Stimulated activated CD8-positive, alpha-beta memory T cell treated with anti-CD3 and anti-CD28 coated beads, Interleukin-4, amount 100 ng/mL, for 1 hour (primary cell): ENCODE measurements at places on chromosomes 2 and 18.

- DNase-seq = no peak
Observed at GRCh38 chr2:25286723-25287483, 54.8 kb downstream of the DNMT3A start.

DNA sequence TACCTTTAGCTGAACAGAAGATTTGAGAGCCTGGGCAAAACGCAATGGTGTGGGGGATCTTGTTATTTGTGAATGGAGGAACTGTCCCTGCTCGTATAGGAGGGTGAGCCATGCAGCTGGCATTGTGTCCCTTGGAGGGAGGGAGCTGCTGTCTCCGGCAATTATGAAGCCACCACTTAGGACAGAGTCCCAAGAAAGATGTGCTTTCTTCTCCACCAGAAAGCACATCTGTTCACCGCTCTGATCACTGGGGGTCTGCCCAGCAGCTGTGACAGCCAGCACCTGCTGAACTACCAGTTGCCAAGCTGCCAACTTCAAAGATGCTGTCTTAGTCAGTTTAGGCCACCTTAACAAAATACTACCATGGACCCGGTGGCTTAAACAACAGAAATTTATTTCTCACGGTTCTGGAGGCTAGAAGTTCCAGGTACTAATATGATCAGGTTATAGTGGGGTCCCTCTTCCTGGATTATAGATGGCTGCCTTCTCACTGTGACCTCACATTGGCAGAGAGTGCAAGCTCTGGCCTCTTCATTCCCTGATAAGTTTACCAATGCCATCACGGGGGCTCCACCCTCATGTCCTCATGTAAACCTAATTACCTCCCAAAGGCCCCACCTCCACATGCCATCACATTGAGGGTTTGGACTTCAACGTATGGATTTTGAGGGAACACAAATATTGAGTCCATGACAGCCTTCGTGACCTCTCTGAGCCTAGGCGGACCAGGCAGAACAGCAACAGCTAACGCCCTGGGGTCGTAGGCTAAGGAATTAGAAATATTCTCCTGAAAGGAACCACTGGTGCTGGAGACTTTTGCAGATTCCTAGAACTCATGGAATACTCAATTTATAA is 148.3 kb downstream of the RHBDD1 start:
- no peak for DNase-seq

GRCh38 chr18:73270920-73271634 is 403.3 kb upstream of the NETO1 start:
- DNase-seq = no peak

DNA sequence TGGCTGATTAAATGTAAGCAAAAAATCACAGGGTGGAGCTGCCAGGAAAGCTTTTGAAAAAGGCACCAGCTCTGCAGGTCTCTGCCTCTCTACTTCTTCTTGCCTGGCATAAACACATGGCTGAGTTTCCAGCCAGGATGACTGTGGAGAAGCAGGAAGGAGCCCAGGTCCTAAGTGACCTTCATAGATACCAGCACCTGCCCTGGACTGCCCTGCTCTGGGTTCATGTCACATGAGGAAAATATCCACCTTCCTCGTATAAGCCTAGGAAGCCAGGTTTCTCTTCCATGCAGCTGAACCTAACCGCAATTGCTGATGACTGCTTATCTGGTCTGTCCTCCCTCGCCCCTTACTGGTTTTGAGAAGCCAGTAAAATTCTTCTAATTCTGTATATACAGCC is 47.8 kb upstream of the CREB1 start:
- DNase-seq = no peak

GRCh38 chr2:4715065-4715464 is 977.1 kb upstream of the SOX11 start:
- DNase-seq = no peak

DNA sequence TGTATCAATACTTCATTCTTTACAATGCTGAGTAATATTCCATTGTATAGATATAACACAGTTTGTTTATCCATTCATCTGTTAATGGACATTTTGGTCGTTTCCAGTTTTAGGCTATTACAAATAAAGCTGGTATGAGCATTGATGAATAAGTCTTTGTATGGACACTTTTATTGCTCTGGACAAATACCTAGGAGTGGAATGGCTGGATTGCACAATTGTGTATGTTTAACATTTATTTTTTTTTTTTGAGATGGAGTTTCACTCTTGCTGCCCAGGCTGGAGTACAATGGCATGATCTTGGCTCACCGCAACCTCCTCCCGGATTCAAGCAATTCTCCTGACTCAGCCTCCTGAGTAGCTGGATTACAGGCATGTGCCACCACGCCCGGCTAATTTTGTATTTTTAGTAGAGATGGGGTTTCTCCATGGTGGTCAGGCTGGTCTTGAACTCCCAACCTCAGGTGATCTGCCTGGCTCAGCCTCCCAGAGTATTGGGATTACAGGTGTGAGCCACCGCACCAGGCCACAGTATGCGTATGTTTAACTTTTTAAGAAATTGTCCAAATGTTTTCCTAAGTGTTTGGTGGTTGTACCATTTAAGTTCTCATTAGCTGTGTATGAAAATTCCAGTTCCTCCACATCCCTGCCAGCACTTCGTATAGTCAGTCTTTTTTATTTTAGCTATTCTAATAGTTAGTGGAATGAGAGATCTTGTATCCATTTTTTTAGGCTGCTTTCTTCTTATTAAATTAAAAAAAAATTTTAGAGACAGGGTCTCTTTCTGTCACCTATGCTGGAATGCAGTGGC is 194.9 kb upstream of the HAAO start:
- no peak for DNase-seq

DNA sequence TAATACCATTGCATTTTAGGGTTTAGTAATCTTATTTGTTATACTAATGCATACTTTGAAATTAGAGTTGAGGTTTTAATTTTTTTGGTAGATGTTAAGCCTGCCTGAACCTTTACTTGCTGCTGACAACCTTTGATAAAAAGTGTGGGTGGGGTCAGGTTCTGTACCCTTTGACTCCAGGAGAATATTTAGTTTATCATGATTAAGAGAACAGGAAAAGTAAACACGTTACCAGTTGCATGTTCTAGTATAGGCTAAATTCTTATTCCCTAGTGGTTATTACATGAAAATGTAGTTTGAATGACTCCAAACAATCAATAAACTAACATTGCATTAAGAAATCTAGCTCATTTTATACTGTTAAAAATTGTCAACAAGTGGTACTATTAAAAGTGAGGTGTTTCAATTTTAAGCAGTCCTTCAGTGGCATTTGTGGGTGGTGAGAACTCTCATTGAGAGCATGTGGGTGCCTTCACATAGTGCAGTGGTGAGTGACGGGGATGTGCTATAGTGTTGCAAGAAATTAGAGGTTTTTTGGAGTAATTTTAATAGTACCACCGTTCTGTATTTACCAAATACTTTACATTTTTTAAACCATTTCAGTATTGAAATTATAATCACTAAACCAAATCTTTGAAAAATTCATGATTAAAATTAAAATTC is 29.9 kb downstream of the PHLPP1 start:
- no peak for DNase-seq

GRCh38 chr18:61597316-61597715 is 264.1 kb downstream of the CDH20 start:
- no peak for DNase-seq

- DNase-seq = no peak
Observed at GRCh38 chr2:72980535-72981217, 63.4 kb downstream of the EMX1 start.

GRCh38 chr2:120832296-120833070 is 96.8 kb downstream of the GLI2 start:
- no peak for DNase-seq

- DNase-seq = no peak
Observed at GRCh38 chr2:24909555-24910177, 10.4 kb downstream of the ADCY3 start.

GRCh38 chr2:216681683-216682082 is 13.7 kb downstream of the IGFBP5 start:
- no peak for DNase-seq

- DNase-seq = no peak
Observed at GRCh38 chr2:186724736-186725135, 30.9 kb downstream of the FAM171B start.

GRCh38 chr2:23545396-23545795 is 160.4 kb downstream of the KLHL29 start:
- no peak for DNase-seq

GRCh38 chr18:78245451-78245850 is 734.2 kb upstream of the SALL3 start:
- DNase-seq = no peak

- DNase-seq = no peak
Observed at GRCh38 chr18:13302457-13303225, 84.1 kb downstream of the LDLRAD4 start.

DNA sequence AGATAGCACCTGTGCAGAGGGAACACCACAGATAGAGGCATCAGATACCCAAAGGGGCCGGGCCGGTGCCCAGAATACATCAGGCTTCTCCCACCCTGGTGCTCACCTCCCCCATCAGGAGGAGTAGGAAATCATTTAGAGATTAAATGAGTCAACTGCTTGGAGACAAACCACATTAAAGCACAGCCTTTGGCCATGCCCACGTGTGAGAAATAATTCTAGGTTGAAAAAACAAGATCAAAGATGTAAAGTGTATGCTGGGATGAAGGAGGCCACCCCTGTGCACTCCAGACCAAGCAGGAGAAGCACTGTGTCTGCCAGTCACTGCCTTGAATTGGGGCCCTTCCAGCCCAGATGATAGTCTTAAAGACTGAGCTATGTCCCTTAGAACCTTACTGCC is 152.8 kb upstream of the ACAA2 start:
- no peak for DNase-seq

DNA sequence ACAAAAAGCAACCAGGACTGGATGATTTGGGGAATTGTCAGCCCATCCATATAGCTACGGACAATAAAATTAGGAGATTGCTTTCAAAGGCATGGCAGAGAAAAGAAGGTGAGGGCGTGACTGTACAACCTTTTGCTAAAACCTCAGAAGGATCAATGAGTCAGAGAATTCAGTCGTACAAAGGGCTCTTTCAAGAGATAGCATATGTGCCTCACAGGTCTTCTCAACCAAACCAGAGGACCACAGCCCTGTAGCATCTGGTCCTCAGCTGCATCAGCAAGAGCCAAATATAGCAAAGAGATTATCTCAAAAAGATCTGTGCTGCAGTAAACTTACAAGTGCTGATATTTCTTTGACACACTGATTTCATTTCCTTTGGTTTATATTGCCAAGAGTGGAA is 149.9 kb upstream of the RAB6C start:
- DNase-seq = no peak

DNA sequence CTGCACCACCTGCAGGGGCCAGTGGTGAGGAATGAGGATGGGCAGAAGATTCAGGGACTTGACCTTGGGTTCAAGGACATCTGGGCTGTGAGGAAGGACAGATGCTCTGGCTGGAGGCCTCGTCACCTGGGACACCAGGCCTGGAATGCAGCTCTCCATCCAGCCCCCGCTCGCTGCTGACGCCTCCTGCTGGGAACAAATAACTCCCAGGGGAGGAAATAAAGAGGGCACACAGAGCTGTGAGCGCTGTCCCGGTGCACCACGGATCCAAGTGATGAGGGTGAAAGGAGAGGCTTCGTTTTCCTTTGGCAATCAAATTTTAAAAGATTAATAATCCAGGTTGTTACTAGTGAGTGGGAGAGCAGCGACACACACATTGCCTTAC is 368.0 kb upstream of the MYT1L start:
- no peak for DNase-seq

DNA sequence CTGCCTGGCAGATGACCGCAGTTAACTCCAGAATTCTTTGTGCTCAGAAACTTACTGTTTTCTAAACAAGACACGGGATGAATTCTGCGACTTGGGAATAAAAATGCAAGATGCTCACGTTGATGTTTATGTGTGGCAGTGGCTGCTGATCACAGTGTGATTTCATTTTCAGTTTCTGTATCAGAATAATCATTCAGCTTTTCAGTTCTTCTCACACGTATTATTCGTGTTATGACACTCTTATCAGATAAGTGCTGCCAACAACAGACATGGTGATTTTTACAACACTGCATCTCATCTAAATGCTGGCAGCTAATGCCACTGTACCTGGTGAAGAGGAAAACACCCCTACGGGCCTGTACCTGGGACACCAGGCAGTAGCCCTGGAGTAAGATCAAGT is 272.9 kb upstream of the REV1 start:
- DNase-seq = no peak

DNA sequence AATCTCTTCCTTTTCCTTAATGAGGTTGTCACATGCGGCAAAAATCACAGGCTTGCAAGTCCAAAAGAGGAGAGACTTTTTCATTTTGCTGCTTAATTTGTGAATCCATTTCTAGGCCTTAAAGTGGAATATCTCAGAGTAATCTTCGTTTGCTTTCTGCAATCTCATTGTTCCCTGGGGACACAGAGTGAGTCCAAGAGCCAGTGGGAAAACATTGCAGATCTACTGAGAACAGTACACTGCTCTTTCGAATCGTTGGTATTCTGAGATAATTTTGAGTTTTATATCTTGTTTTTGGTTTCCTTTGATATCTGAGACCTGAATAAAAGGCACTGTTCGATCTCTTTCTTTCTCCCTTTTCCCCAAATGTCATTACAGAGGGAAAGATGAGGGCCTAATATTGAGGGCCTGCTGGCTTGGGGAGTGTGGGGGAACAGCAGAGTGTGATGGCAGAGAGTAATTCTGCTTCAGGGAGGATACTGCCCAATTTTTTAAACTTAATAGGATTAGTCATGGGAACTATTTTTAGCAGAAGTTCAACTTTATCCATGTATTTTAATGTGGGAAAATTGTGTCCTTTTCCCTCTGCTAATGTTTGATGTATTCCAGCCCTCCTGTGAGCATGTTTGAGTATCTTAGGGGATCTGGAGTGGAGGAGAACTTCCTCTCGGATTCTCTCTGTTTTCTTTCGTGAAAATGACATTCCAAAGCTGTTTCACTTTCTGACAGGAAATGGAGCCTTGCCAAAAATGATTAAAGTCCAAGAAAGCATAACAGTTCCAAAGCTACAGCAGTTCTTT is 418.2 kb upstream of the ZEB2 start:
- DNase-seq = no peak

DNA sequence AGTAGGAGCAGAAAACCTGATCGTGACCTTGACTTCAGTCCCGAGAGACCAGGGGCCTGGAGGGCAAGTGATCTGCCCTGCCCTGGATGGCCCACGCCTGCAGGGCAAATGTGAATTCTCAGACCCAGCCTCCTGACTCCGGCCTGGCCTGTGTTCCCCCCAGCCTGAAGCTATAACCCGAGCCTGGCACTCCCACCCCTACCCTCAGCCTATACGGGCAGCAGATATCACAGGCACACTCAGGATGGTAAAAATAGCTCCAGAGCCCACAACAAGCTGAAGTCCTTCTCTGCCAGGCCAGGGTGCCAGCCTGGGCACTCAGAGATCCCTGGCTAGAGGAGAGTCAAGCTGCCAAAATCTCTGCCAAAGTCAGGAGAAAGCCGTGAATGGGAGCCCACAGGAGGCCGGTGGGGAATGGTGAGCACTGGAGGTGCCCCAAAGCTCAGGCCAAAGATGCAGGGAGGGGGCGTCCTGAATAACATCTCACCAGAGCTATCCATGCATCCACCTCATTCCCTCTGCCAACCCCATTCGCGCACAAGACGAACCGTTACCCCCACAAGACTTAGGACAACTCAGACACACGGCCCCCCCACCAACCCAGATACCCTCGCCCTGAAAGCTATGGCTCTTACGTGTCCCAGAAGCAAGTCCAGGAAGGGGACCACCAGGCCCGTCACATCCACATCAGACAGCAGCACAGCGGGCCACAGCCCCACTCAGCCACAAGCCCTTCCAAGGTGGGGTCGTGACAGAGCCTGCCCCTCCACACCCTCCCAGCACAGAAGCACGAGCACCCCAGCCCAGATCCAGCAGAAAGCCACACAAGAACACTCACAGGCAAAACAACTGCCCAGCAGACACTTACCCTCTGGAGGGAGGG is 144.9 kb downstream of the TNS1 start:
- DNase-seq = no peak
